CD4-positive, alpha-beta T cell treated with Interleukin-17A for 4 hours (primary cell): ENCODE measurements at places on chromosomes 5 and 9.

DNA sequence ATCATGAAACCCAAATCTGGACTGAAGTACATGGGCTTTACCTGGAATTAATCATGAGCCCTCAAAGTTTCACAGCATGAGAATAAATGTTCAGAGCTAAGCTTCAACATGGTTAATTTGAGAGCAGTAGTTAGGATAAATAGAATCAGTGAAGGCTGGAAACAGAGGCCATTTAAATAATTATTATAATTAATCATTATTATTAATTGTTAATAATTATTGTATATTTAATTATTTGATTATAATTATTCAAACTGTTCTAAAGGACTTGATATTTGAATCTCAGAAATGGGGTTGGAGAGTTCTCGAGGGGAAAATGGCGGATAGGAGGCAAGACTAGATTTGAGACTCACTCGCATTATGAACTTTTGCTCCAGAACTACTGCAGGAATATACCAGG is 119.6 kb upstream of the ITGA1 start:
- no peak for DNase-seq

GRCh38 chr5:158546748-158547147 is 553.0 kb downstream of the EBF1 start:
- no peak for DNase-seq

DNA sequence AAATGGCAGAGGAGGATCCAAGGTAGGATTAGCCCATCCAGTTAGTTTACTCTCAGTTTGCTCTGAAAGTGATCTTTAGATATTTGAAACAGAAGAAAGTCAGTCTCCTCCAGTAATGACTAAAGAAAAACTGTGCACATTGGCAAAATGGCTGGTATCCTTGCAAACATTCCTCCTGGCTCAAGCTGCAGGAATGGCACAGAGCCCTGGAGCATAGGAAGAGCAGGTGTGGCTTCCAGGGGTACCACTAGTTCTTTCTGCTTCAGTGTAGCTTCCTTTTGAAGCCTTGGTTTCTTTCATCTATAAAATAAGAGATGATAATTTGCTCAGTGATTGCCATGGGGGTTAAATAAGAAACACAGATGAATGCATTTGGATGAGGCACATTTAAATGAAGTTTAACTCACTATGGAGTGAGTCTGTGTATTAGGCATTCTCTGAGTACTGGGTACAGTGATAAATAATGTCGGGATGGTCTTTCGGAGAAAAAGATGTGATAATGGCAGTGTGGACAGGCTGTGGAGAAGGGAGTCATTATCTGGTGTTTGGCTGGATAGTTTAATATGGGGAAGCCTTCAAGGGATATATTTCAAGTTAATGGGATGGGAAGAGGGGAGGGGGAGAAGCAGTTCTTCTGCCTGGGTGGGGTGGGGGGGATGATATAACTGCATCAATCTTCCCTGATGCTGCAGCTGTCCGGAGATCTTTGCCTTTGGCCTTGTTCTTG is 217.3 kb upstream of the KLF4 start:
- no peak for DNase-seq

DNA sequence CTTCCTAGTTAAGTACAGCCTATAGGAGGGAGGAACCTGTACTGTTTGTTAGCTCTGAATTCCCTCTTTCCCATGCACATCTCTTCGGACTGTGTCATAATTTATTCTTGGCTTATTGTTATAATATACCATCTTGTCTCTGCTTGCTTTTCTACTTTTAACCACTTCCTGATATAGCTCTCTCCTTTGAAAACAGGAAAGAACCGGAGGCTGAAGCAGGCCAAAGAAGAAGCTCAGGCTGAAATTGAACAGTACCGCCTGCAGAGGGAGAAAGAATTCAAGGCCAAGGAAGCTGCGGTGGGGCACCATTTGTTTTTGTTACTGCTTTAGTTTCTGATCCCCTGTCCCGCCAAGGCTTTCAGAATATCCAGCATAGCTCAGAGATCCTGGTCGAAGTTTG is 4.8 kb downstream of the ATP6V1G1 start:
- peak; percentile 75 for DNase-seq

GRCh38 chr9:127309715-127310114 is 45.1 kb downstream of the GARNL3 start:
- no peak for DNase-seq

- no peak for DNase-seq
These were observed 188.0 kb downstream of the HCN1 start for GRCh38 chr5:45508135-45508534.

DNA sequence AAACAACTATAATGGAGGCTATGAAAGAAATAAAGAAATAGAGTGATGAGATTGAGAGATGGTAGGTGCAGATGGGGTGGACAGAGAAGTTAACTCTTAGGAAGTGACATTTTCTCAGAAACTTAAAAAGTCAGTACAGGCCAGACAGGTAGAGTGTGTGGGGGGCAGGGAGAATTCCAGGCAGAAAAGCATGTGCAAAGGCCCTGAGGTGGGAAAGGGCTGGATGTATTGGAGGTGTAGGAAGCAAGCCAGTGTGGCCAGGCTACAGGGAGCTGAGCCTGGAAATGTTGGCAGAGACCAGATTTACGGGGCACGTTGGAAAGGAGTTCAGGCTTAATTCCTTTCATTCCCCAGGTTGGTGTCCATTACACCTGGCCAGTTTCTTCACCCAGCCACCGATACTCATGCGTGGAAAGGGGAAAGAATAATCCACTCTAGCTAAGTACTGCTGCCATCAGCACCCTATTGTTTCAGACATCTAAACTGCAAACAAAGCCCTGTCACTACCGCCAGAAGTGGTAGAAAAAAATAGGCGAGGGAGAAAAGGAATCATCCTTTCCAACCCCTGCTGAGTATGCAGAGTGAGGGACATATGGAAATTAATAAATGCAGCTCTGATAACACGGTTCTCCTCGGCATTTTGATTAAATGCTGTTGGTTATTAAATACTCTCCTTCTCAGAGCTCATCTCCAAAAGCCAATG is 116.8 kb upstream of the GPR151 start:
- no peak for DNase-seq

DNA sequence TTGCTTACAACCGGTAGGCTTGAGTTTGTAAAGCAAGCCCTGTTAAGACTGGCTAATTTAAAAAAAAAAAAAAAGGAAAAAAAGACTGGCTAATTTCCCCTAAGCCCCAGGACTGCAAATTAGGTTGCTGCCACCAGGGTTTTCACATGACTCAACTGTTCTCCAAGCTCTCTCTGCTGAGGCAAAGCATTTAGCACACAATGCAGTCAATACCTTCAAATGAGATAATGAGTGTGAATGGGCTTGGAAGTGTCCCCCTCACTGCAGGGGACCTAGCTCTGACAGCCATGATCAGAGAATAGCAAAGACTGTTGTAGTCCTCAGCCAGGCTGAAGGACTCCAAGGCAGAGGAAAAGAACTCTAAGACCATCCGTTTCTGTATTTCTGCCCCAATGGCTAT is 42.8 kb upstream of the ZSWIM6 start:
- DNase-seq = no peak

- no peak for DNase-seq
These were observed 3.8 kb upstream of the SYNPO start for GRCh38 chr5:150636391-150637244.

GRCh38 chr5:150317048-150318003 is 14.6 kb upstream of the ARSI start:
- DNase-seq = no peak

- DNase-seq = no peak
These were observed 39.6 kb downstream of the PCDHGC5 start for GRCh38 chr5:141528291-141528984.

- no peak for DNase-seq
These were observed 5.6 kb downstream of the MEGF9 start for GRCh38 chr9:120708526-120709224.

- DNase-seq = no peak
These were observed 14.7 kb downstream of the PIK3R1 start for GRCh38 chr5:68230285-68230684.

DNA sequence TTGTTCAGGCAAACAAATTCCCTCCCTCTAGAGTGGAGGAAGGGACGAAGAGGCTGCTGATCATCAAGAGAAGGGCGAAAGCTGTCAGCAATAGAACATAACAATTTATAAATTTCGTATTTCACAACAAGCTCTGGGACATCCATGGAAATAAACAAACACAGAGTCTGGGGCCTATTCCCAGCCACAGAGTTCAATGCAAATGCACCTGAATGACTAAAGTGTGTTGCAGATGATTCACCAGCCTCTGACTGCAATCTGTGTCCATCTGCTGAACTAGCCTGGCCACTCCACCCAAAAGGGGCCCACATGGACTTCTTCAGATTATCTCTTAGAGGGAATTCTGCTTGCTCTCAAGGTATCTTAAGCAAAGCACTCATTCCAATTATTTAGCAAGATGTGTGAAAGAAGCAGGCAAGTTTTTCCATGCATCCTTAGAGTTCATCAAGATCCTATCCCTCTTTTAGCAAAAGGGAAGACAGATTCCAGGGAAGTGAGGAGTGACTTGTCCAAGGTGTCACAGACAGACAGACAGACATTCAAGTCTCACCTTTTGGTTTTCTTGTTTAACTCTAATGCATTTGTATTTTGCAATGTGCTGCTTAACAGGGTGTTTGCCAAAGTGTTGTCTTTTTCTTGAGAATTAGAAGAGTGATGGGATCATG is 307.8 kb upstream of the PAPPA start:
- DNase-seq = no peak

GRCh38 chr5:122183098-122183787 is 53.9 kb downstream of the ZNF474 start:
- no peak for DNase-seq

DNA sequence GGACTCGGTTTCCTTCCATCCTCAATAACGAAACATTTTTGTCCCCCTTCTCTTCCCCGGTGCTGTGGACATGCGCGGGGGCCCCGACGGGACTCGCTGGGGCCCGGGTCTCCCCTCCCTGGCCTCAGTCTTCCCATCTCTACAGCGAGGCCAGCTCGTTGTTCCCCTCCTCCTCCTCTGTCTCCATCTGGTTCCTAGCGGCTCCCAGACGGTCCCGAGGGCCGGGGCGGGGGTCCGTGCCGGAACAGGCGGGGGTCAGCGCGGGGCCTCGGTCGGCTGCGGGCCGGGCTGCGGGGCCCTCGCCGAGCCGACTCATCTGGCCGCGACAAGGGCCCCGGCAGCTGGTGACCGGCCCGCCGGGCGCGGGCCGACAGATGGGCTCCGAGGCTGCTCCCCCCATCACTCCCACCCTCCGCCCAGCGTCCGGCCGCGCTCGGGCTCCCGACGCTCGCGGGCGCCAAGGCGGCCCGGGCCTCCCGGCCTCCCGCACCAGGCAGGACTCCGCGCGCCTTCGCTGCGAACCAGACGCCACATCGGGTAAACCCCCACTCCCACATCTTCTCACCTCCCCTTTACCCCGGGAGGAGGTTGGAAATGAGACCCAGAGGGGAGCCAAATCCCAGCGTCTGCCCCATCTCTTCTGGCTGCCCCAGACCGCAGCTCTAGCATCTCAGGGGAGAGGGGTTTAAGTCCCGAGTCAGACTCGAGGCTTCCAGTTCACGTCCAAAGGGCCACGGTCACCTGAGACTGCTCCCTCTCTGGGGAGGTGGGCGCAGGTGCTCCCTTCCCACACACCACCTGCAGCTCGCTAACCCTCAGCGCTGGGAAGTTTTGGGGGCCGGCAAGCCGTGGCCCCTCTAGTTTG is 8.1 kb downstream of the BARHL1 start:
- no peak for DNase-seq

DNA sequence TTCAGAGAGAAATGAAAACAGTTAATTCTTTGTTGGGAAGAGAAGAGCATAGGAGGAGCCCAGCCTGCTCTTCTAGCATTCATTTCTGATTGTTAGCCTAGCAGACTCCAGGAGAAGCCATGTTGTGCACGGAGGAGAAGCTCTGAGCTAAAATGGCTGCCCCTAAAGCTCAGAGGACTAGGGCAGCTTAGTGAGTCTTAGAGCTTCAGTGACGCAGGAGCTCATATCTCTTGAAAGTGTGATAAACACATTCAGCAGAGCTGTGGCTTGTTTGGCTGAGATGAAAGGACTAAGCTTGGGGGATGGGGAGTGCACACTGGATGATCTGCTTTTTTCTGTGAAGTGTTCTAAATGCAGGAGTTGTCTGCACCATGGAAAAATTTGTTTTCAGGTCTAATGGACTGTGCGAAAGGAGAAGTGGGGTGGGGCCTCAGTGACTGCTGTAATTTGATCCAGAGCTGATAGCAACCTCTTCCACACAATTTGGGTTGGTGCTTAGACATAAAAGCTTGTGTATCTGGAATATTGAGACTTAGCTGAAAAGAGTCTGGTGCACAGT is 58.5 kb downstream of the ZNF462 start:
- peak; percentile 12 for DNase-seq

DNA sequence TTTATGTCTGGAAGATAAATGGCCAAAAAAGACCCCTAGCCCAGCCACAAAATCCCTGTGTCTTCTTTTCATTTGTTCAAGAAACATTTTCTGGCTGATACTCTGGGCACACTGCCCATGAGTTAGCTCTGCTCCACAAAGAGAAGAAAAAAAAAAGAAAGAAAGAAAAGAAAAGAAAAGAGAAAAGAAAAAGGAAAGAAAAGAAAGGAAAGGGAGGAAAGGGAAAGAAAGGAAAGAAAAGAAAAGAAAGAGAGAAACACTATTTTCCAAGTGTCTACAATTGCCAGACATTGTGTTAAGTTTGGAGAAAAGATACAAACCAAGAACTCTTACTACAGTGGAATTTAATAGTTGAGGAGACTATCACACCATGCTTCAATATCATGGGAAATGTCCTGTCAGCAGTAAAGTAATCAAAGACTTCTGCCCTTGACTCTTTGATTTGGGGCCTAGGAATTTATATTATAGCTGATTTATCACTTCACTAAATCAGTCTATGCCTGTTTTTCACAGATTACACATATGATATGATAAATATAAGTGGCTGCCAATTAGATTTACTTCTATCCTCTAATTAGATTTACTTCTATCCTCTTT is 3.0 kb downstream of the TRMO start:
- no peak for DNase-seq

GRCh38 chr9:2193552-2193951 is 178.4 kb downstream of the SMARCA2 start:
- DNase-seq = no peak

- DNase-seq = no peak
These were observed 81.5 kb upstream of the C9orf72 start for GRCh38 chr9:27654629-27655285.

GRCh38 chr9:73411494-73411893 is 259.8 kb downstream of the ANXA1 start:
- DNase-seq = no peak

GRCh38 chr5:124655251-124655917 is 91.1 kb downstream of the ZNF608 start:
- DNase-seq = no peak

DNA sequence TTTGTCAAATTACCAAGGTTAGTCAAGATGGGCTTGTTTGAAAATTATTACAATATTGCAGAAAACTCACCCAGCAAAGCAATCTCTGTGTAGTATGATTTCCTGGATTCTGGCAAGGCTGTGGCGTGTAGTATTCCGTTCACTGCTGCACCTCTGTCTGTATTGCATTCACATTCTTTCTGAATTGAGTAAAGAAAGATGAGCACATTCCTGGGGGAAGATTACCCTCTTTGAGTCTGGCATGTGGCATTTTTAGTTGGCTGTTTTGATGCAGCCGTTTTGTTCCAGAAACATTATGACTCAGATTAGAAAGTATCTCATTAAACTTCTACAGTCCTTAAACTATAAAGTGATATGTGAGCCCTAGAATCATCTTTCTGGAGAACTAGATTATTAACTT is 197.7 kb downstream of the TENT4A start:
- no peak for DNase-seq
